Activated CD4-positive, CD25-positive, alpha-beta regulatory T cell treated with anti-CD3 and anti-CD28 coated beads, Interleukin-2, amount 50 U/mL, for 72 hours (primary cell): ENCODE measurements at places on chromosomes 2 and 18.

DNA sequence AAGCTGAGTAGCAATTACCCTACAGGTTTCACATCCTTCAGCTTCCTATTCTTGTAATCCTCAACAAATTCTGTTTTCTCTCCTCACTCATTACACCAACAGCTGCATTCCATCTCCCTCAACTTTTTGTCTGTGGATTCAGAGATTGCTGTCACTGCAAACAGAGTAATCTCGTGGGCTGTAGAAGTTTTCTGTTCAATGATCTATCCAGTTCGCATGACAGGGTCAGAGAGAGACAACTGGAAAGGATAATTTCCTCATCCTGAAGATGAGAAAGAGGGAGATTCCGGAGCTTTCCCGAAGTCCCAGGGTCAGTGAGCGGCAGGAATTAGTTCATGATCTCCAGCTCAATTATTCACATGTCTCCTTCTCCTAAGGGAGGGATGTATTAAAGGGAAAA lies 75.7 kb downstream of the MYO5B start:
- DNase-seq, result no peak

DNA sequence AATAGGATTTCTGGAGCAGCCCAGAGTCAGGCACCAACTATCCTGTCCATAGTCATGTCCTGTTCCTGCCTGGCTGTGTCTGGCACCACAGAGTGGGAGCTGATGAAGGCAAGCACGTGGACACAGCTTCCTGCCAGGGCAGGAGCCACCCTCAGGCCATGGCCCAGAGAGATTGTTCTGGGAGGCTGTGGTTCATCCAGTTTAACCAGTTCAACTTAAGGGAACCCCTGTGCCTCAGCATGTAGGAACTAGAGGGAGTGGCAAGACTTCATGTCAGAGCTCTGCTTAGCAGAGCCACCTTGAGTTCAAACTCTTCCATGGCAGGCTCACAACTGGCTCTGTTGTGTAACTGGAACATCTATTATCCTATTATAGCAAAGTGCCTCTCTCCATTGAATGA lies 73.2 kb upstream of the NCKAP5 start:
- no peak for DNase-seq

GRCh38 chr2:23469142-23469540 lies 84.2 kb downstream of the KLHL29 start:
- no peak for DNase-seq

GRCh38 chr18:37412829-37413228 lies 152.8 kb downstream of the CELF4 start:
- no peak for DNase-seq
